Stimulated activated CD8-positive, alpha-beta memory T cell treated with anti-CD3 and anti-CD28 coated beads, Interleukin-15, amount 100 ng/mL, for 48 hours (primary cell): ENCODE measurements at places on chromosomes 1 and 21.

DNA sequence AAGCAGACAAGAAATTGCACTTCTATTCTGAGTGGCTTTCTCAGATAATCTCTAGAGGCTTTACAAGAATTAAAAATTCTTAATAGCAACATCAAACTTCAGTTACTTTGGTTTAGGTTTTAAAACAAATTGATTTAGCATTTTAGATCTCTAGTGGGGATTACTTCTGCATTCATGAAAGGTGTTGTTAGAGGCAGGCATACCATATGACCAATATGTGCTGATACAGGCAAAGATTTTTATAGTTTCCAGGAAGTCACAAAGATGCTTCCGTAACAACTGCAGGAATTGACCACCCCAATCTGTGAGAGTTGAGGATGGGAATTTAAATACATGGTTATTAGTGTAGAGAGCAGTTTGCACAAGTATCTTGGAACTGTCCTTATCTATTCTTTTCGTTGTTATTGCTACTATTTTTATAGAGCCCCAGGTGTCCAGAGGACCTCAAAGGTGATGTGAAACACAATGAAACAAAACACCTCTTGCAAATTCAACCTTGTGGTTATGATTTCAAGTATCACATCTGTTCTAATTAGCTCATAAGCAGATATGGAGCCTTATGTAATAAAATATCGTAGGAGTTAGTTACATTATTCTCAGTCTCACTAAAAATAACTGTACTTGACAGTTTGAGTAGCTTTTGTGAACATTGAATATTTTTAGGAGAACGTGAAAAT lies 512.7 kb upstream of the ADGRL4 start:
- DNase-seq = no peak

DNA sequence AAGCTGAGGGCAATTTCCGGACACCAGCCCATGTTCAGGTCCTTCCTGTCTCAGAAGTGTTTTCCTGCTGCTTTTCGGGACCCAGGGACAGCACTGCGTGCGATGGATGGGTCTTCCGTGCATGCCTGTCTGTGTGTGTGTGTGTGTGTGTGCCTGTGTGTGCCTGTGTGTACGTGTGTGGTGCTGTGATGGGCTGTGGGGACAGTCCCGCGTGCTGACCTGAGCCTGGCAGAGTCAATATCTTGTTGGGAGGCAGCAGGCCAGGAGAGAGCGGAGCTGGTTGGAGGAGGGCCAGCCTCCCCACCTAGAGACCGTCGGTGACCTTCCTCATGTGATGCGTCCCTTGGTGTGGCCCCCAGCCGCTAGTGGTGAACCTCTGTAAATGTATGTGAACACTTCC lies 13.7 kb downstream of the SKI start:
- DNase-seq = no peak

DNA sequence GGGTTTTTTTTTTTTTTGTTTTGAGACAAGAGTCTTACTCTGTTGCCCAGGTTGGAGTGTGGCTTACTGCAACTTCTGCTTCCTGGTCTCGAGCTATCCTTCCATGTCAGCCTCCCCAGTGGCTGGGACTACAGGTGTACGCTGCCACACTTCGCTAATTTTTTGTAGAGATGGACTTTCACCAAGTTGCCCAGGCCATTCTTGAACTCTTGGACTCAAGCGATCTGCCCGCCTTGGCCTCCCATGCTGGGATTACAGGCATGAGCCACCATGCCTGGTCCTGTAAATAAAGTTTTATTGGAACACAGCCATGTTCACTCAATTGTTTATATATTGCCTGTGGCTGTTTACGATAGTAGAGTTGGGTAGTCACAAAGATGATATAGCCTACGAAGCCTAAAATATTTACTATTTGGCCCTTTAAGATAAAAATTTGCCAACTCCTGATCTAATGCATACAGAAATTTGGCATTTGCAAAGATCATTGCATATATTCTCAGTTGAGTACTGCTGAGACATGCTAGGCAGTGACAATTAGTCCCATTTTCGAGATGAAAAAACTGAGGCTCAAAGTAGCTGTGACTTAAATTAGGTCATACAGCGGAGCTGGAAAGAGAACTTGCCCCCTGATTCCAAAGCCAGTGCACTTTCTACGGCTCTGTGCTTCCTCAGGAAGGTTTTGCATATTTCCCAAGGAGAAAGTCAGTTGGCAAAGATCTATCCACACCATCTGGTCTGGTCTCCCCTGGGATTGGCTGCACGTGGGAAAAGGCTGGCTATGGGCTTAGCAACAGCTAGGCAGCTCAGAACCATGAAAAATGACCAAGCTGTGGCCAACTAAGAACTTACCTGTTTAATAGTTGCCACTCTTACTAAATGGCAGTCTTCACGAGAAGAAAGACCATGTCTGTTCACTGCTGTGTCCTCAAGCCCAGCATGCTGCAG lies 19.4 kb downstream of the MECR start:
- DNase-seq = no peak

DNA sequence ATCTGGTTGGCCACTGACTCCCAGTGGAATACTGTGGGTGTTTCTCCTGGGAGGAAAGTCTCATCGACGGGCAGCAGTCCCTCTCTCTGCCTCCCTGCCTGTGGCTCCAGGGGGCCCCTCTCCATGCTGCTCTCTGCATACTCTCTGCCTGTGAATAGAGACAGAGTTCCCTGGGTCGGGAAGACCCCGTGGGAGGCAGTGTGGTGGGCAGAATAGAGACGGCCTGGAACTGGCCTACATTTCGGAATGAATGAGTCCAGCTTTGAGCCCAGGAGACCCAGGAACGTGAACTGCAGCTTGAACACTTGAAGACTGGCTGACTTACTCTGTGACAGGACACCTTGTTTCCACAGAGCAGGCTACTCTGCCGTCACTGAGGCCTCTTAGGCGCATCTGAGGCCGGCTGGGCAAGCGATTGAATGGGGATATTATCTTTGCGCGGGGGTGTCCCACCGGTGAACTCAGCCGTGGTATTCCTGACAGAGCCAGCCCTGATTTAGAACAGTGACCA lies 64.0 kb downstream of the KIF21B start:
- no peak for DNase-seq
